ENCODE measurements at places on chromosomes 4 and X.

- no peak for DNase-seq
Observed at GRCh38 chrX:10756441-10756840, 136.1 kb upstream of the MID1 start.

DNA sequence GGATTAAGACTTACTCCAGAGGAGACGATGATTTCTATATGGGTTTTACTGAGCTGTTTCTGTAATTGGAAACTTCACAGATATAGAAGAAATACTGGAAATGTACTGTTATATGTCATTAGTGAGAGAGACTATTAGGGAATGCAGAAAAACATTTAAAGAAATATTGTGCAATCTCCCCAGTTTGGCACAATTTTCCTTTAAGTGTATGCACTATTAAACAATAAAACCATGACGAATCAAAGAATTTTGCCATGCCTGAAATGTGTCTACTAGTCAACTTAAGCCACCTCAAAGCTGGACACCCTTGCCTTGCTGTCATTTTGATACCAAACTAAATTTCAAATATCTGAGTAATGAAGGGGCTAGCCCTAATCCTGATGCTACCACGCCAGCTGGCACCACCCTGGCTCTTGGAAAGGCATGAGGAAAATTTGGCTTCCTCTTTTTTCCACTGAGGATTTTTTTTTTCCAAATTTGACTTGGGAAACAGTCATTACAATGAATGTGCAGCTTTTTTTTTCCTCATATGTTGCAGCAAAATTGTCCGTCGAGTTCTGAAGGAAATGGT lies 36.1 kb downstream of the MTTP start:
- no peak for DNase-seq

GRCh38 chr4:23924556-23924955 lies 34.7 kb upstream of the PPARGC1A start:
- no peak for DNase-seq

DNA sequence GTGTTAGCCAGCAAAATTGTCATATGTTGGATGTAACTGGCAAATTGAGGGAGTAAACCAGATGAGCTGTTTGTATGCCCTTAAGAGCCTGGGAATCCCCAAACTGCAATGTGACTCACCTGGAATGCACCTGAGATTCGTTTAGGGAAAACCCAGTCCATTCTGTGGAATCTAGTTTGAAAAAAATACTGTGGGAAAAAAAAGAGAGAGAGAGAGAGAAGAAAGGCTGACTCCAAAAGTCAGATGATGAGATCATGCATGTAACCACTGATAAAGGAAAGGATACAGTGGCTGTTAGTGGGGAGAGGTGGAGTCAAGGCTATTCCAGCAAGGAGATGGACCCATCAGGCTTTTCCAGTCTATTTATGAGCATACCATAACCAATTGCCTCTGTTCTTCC lies 48.5 kb downstream of the SLC9A7 start:
- DNase-seq = no peak

GRCh38 chr4:23373261-23373660 lies 516.6 kb downstream of the PPARGC1A start:
- DNase-seq = no peak

DNA sequence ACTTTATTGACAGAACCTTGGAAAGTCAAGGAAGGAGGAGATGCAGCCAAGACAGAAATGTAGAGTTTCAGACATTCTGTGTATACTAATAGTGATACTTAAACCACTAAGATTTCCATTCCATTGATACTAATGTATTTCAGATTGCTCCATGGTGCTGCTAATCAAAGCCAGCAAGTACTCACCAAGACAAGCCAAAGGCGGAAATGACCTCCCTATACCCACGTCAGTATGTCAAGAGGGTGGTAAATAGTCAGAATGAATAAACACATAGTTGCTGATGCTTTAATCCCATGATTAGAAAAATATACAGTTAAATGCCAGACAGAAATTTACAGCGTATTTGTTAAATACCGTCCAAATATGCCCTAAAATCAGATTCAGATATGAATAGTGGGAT lies 417.8 kb upstream of the INTU start:
- DNase-seq = no peak

DNA sequence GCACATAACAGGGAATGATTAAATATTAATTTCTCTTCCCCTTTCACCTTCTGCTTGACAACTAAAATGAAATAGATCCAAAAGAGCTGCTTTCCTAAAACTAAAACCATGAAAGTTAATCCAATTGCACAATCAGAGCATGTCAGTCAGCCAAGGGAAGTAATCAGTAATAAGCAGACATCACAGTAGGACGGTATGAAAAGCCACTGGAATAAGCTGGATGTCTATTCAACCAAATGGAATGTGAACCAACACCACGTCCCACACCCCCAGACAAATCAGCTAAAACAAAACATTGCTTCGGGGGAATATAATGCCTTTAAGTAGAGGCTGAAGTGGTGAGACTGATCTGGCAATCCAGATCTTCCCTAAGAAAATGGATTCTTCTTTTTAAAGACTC lies 859.4 kb upstream of the FTHL17 start:
- DNase-seq = no peak

All from nucleus accumbens (tissue), 56 donors.